ENCODE measurements at places on chromosomes 11 and 22.

GRCh38 chr11:34977089-34977912 is 60.9 kb downstream of the PDHX start:
- DNase-seq = no peak

GRCh38 chr11:72759468-72759985 is 7.3 kb upstream of the ARAP1 start:
- DNase-seq = no peak

GRCh38 chr11:119319700-119320239 is 2.8 kb upstream of the MCAM start:
- DNase-seq = no peak

GRCh38 chr22:39414886-39415285 is 15.3 kb downstream of the TAB1 start:
- no peak for DNase-seq

DNA sequence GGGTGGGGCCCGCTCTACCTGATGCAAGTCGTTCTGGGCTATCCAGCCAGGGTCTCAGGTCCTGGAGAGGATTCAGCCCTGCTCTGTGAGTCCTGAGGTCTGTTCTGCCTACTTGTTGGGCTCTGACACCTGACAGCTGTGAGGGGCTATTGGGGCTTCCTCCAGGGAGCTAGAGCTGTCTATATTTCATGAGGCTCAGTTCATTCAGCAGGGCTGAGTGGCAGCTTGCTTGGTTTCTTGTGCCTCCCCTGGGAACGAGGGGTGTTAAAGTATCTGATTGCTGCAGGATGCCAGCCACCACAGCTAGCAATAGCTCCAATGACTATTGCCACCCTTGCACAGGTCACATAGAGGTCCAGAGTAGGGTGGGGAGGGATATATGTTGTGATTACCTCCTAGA is 26.7 kb downstream of the INSC start:
- no peak for DNase-seq

- no peak for DNase-seq
Measured at GRCh38 chr11:33618956-33619355, 81.7 kb downstream of the C11orf91 start.

DNA sequence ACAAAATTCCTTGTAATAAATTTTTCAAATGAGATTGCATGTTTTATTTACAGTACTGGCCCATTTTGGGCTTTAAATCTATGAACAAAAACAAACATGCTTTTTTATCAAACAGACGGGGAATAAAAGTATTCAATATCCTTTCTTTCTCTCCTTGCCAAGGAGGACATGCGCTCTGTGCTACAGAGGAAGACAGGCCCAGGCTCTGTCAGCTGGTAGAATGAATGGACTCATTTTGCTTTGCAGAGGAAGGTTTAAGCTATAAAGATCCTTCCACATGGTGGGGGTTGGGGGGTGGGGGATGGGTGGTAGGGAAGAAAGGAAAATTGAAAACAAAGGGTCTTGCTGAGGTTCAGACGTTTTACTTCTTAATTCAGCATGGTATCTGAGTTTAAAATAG is 575.6 kb downstream of the INSC start:
- no peak for DNase-seq

GRCh38 chr11:75023446-75024067 is 34.8 kb downstream of the NEU3 start:
- no peak for DNase-seq

- DNase-seq = no peak
Measured at GRCh38 chr22:43228863-43229262, 41.9 kb upstream of the TTLL12 start.

GRCh38 chr22:18070041-18070440 is 7.7 kb upstream of the PEX26 start:
- DNase-seq = no peak

DNA sequence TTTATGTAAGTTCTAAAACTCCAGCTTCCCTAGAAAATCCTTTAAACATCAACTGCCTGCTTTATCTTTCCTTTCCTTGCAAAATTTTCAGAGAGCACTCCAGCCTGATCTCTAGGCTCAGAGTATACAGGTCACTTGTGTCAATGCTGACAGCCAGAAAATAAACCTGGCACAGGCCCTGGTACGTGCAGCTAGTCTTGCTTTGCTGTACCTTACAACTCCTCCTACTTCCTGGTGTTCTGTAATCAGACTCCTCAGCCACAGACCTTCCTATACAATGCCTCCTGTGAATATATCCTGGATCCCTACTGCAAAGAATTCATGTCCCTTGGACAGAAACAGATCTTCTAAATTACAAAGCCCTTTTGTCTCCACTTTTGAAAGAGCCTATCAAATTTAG is 24.2 kb upstream of the TMEM123 start:
- DNase-seq = no peak

- no peak for DNase-seq
Measured at GRCh38 chr11:134502153-134502550, 90.1 kb upstream of the B3GAT1 start.

- no peak for DNase-seq
Measured at GRCh38 chr22:44484618-44485017, 13.4 kb downstream of the RTL6 start.

GRCh38 chr11:80722629-80723028 is 1281.8 kb upstream of the TENM4 start:
- DNase-seq = no peak

DNA sequence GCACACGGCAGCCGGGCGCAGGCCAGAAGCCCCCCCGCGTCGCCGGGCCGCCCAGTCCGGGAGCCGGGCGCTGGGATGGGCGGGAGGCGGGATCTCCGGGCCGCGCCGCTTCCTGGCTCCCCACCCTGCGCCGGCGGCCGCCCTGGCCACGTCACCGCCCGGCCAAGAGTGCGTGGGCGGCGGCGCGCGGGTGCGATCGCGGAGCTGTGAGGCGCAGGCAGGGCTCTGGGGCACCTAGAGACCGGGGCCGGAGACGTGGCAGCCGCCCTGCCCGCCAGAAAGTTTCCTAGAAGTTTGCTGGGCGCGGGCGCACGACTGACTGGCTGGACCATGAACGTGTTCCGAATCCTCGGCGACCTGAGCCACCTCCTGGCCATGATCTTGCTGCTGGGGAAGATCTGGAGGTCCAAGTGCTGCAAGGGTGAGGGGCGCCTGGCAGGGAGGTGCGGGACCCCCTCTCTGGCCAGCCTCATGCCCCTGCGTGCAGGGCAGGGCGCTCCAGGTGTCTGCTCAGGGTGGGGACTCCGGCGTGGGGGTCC is at the start of gene KDELR3:
TSS of gene KDELR3 (plus strand) at position 193 of the 539 bp plus-strand sequence. CDS start at position 331, 138 bp downstream.
- DNase-seq = no peak

GRCh38 chr11:110061296-110061695 is 31.9 kb upstream of the ZC3H12C start:
- no peak for DNase-seq

- DNase-seq = no peak
Measured at GRCh38 chr11:2445746-2446551, 1.1 kb downstream of the KCNQ1 start.

DNA sequence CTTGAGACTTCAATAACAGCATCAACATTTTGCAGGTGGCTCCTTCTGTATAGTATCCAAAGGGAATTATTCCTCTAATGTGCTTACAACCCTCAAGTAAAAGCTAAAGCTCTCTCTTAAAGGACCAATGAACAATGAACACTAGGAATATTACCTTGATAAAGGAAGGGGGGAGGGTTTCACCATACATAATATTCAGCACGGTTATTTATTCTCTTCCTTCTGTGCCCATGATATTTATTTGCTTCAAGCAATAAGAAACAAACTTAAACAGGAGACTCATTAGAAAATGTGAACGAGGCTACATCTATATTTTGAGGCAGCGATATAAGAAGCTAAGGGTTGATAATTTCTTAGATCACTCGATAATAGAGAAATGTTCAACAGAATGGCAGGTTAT is 21.2 kb downstream of the BLID start:
- no peak for DNase-seq

- DNase-seq = no peak
Measured at GRCh38 chr11:134027671-134028070, 41.2 kb upstream of the JAM3 start.

DNA sequence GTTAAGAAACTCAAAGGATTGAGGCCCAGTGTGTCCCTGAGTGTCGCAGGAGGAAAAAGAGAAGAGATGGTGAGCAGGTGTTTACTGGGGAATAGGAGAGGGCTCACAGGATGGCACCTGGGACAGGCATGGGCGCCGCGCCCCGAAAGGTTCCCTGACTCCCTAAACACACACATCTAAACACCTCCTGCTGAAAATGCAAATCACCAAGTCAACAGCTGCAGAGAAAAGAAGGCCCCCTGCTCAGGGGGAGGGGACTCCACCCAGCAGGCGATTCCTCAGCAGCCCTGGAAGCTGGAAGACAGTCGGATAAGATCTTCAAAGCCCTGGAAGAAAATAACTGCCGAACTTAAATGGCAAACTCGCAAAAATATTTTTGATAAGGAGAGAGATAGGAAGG is 377.2 kb downstream of the BRD1 start:
- no peak for DNase-seq

GRCh38 chr22:29748248-29748893 is 18.4 kb downstream of the ZMAT5 start:
- DNase-seq = no peak

- DNase-seq = no peak
Measured at GRCh38 chr11:44581246-44581645, 15.8 kb downstream of the CD82 start.

- peak; percentile 35 for DNase-seq
Measured at GRCh38 chr22:46584081-46584921, 35.9 kb upstream of the GRAMD4 start.
